ENCODE measurements at places on chromosomes 4 and X.

DNA sequence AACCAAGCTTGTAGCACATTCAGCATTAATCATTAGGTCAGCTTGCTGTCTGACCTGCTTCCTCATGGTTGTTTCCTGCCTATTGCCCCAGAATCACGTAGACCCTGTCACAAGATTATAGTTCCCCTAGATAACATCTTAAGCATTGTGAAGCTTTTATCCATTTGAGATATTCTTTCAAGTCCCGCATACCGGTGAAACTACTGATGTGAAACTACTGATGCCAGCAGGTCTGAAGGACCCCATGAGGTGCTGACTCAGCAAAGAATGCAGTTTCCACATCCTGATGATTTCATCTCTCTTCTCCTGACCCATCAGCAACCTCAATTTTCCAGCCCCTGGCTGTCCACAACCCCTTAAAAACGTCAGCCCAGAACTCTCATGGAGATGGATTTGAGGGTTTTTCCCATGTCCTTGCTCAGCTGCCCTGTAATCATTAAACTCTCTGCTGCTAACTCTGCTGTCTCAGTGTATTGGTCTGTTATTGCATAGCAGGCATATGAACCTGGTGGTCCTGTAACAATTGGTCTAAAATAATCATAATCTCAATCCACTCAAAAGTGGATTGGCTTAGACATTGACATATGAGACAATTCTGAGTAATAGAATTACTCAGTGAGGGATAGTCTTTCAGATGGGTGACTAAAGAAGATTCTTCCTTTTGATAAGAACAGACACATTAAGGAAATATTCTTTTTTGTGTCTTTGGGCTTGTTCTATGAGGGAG is 26.3 kb upstream of the UBA6 start:
- no peak for DNase-seq

DNA sequence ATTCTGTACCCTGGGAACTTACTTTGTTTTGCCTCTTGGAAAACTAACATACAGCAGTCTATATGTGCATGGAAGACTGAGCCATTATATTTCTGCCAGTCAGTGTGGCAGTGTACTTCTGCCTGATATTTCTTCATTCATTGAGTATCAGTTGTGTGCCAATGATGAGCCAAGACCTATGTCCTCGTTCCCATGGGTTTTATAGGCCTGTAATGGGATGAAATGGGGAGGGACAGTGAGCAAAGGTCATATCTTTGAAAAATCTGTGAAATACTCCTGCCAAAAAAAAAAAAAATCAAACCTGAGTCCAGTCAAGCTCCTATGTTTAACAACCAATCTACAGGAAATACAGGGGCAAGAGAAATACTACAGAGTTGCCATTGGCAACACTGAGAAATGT is 9.1 kb downstream of the NSD2 start:
- DNase-seq, result no peak

- DNase-seq, result no peak
Measured at GRCh38 chrX:17187136-17187756, 187.8 kb upstream of the NHS start.

DNA sequence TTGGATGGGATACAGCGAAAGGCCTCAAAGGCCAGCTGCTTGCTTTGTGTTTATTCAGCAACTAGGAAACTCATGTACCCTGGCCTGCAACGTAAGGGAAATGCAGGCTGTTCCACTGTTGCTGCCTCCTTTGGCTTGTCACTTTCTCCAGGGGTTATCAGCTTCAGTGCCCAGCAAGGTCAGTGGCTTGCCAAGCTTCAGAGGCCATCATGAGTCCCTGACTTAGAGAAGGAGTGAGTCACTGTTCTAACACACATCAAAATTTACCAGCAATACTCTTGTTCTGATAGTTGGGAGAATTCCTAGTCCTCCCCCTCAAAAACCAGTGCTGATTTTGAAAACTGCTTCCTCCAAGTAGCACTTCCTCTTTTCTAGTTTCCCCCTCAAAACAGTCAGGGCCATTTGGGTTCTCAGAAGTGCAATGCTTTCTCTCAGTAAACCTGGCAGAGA is 250.8 kb downstream of the ARHGAP24 start:
- DNase-seq, result no peak

Measured in HCT116 (cell line).